ENCODE measurements at places on chromosomes 6 and 20. TPM values are rescaled to one million over a fixed set of nuclear protein-coding genes. Genes with fewer than 3 reads are reported as not detected.

GRCh38 chr6:22966691-22967422 lies 397.5 kb downstream of the HDGFL1 start:
- H3K36me3 ChIP-seq, result no peaks in the 10 kb centered on the region
- H3K4me1 ChIP-seq, result no peaks in the 10 kb centered on the region

- no peak overlapping the region for H3K4me3 ChIP-seq
- H3K4me1 ChIP-seq, result peaks cover 42% of the 10 kb centered on the region
- H3K27me3 ChIP-seq, result no peaks in the 10 kb centered on the region
- DNase-seq, result peak; percentile 87
- peak overlapping the region; percentile 53 for H3K27ac ChIP-seq
- H3K36me3 ChIP-seq, result no peaks in the 10 kb centered on the region
These were observed 187.1 kb downstream of the BMP7 start for GRCh38 chr20:57079031-57080005.

- H3K27ac ChIP-seq, result no peak overlapping the region
- H3K27me3 ChIP-seq, result no peaks in the 10 kb centered on the region
- no peak overlapping the region for H3K4me3 ChIP-seq
- DNase-seq, result no peak
These were observed 70.8 kb downstream of the CHMP4B start for GRCh38 chr20:33881989-33882388.

The OR2H2 gene
- not detected for total RNA-seq

The TP53TG5 gene
- not detected for total RNA-seq

Data from SJSA1 (cell line).